ENCODE measurements at places on chromosomes 1 and 21.
A peak's percentile ranks its signal among the peaks of the same experiment; 100 is the strongest.

- DNase-seq, result no peak
Measured at GRCh38 chr21:29007810-29008209, 11.3 kb downstream of the RWDD2B start.

GRCh38 chr21:45424854-45425795 lies 20.2 kb downstream of the COL18A1 start:
- DNase-seq, result no peak

DNA sequence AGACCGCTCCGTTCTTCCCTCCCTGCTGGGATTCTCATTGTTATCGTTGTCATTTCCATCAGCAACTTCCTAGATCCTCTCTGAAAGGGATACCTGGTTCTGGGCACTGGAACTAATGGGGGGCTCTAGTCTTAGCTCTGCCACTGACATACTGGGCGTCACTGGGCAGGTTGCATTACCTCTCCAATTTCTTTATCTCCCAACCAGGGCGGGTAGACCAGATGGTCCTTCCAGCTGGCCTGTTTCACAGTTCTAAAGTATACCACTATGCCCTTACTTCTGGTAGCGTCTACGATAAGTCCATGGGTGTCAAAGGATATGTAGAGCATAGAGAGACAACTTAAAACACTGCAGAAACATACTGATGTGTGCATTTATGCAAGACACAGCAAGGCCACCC lies 1.4 kb downstream of the GPR37L1 start:
- no peak for DNase-seq

DNA sequence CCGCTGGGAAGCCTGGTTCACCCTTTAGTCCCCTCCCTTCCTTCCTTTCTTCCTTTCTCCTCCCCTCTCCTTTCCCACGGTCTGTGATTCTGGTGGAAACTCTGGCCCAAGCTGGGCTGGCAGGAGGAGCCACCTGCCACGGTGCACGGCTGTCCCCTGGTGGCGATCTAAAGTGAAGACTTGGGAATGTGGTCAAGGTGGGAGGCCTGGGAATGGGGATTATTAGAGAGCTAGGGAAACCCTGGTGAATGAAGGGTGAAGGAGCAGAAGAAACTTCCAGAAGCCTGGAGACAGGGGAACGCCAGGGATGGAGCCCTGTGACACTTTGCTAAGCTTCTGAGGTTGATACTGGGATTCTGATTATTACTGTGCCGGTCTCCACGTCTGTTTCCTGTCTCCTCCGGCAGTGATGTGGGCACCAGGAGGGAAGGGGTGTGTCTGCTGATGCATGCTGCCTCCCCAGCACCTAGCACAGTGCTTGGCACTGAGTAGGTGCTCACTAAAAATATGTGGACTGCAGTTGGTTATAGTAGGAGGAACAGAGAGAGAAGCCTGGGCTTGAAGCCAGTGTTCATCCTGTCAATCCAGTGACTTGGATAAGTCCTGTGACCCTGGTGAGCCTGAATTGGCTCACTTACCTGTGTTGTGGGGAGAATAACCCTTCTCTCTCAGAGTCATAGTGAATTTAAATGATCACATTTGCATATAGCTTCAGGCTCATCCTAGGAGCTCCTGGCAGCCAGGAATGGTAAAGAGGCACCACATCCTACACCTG lies 71.2 kb upstream of the NBPF3 start:
- peak; percentile 95 for DNase-seq

GRCh38 chr1:113874012-113874879 lies 2.7 kb upstream of the PTPN22 start:
- DNase-seq, result peak; percentile 55

DNA sequence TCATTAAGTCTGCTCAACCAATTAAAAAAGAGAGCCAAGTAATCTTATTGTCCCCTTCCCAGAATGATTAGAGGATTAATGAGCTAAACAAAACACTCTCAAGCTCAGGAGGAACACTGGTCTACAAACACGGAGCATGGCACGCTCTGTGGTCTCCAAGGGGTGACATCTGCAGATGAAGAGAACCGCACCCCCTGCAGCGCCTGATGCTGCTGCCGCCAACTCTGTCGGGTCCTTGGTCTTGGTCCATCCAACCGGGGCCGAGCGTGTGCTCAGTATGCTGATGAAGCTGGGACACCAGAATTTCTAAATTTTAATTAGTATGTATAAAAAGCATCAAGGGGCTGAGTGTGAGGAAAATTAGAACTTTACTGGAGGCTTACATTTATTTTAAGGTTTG lies 82.7 kb downstream of the LPAR3 start:
- DNase-seq, result no peak

DNA sequence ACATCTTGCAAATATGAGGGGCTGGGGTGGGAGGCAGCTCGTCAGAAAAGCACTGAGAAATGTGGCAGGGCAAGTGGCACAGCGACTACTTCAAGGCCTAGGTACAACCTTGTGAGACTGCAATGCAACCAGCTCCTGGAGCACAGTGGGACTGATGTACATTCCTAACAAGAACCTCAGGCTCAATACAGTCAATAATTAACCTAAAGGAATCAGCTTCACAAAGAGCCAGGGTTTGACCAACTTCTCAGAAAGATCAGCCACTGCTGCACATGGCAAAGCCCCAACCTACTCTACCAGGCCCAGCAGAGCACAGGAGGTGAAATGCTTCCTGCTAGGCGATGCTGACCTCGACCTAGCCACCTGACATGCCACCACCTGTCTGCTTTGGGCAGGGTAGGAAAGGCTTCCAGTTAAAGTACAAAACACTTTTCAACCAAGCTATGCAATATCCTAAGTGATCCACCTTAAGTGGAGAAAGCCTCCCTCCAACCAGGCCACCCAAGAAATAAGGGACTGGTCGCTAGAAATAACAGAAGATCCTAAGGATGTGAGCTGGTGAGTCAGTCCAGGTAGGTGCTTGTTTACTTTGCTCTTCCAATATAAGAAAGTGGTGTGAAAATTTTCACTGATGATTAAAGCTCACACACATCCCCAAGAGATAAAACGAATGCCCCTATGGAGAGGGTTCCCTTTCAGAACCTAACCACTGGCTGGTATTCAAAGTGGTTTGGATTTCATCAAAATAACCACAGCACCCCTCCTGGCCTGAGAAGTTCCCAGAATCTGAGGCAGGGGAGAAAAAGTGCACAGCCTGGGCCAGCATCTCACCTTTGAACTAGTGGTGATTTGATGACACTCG lies 2.1 kb downstream of the RIPK4 start:
- no peak for DNase-seq

DNA sequence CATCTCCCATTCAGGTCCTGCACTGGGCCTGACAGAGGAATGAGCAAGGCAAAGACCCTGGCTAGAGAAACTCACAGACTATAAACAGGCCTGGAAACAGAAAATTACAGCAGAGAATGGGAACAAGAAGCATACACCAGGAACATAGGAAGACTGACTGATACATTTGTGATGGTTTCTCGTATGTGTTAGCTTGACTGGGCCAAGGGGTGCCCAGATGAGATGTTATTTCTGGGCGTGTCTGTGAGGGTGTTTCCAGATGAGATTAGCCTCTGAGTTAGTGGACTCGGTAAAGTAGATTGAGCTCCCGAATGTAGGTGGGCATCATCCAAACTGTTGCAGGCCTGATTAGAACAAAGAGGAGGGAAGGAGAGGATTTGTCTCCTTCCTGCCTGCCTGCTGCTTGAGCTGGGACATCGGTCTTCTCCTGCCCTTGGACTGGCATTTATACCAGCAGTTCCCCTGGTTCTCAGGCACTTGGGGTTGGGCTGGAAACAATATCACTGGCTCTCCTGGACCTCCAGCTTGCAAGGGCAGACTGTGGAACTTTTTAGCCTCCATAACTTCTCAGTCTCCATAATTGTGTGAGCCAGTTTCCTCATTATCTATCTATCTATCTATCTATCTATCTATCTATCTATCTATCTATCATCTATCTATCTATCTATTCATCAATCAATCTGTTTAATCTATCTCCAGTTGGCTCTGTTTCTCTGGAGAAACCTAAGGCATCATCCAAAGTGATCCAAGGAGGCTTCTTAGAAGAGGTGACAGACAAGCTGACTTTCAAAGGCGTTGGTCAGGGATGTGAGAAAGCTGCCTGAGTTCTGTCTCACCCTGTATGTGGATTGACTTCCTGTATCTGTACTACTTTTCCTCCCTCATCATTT lies 9.7 kb upstream of the FOXO6 start:
- DNase-seq, result no peak

DNA sequence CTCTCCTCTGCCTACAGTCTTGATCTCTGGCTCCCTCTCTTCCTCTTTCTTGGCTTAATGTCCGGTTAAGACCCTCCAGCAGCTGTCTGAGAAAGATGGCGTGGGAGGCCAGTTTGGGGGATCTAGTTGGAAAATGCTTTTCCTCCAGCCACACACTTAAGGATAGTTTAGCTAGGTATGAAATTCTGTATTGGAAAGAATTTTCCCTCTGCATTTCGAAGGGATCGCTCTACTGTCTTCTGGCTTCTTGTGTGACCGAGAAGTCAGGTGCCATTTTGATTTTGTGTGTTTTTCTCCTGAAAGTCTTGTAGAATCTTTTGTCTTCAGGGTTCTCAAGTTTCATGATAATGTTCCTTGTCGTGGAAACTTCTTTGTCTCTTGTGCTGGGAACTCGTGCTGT lies 28.0 kb downstream of the PRKCZ start:
- DNase-seq, result no peak

DNA sequence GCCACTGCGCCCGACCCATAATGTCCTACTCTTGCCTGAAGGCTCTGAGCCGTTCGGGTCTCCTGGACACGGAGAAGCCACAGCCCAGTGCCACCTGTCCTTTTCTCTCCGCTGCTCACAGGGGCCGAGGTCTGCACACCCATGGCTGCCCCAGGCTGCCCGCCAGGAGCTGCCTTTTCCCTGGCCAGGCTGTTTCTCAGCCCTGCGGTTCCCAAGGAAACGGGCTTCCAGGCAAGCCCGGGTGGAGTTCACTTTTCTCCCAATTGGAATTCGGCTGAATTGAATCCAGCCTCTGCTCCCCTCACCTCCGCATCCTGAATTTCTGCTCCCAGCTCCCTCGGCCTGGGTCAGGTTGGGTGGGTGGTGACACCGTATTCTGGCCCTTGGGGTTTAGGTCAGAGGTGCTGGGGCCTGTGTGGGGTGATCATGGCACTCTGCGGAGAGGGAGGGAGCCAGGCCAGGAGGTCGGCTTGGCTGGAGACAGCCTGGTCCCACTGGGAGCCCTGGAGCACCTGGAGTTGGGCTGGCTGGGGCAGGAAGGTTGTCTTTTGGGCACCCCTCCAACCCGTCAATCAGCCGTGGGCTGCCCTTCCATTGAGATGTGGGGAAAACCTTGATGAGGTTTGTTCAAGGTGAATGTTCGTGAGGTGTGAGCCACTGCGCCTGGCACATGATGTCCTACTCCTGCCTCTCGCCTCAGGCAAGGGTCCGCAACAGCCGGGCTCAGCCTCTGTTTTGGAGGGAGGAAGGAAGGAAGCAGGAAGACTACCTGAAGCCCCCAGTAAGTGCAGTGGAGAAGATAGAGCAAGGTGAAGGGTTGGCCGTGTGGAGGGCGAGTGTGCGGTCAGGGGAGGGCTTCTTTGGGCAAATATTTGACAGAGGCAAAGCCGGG lies 25.1 kb downstream of the RRP1 start:
- peak; percentile 62 for DNase-seq
